ENCODE measurements at places on chromosomes 13 and 19. TPM values are rescaled to one million over a fixed set of nuclear protein-coding genes. Genes with fewer than 3 reads are reported as not detected.

DNA sequence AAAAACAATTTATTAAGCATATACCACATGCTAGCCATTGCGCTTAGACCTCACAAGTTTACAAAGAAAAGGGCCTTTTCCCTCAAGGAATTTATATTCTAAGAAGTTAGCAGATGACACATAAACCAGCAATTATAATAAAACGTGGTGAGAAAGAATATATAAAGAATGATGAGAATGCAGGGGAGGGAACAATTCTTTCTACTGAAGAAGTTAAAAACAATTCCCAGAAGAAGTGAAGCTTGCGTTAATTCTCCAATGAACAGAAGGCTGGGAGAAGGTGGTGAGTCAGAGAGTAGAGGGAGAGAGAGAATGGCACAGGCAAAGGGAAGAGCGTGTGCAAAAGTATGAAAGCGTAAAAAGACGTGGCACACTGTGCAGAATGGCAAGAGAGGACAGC is 69.5 kb upstream of the ZDHHC20 start:
- DNase-seq = no peak

DNA sequence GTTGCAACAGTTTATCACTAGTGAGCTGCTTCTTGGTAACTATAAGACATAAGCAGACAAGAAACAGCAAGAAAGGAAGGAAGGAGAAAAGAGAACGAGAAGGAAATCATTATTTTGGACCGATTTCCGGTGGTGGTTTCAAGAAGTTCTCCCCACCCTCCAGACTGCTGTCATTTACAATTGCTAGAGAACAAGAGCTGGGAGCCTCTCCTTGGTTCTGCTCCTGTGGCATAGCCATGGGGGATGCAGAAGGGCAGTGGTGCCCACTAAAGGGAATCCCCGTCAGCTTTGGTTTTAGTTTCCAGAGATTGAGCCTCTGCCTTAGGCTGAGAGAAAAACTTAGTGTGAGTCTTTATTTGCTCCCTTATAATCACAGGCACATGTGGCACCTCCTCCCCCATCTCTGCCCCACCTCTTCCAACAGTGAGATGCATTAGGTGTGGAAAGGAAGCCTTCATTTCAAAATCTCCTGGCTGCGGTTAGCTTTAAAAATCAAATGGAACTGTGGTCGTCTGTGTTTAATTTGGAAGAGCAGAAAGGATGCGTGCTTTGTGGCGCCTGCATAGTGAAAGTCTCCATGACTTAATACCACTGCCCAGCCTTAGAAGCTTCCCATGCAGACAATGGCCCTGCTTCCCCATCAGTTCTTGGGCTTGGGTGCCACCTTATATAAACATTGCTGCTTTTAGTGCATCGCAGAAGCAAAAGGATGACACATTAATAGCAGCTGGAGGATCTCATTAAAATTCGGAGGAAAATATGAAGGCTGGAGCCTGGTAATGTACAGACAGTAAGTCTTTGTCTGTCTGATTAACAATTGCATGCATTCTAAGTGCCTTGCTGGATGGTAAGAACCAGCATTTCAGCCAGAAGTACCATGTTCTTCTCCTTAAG is 25.0 kb downstream of the LRCH1 start:
- DNase-seq = no peak

Gene POSTN
- total RNA-seq = 0.33 TPM

GRCh38 chr19:49338691-49339300 is 3.6 kb downstream of the CD37 start:
- DNase-seq = peak; percentile 98

DNA sequence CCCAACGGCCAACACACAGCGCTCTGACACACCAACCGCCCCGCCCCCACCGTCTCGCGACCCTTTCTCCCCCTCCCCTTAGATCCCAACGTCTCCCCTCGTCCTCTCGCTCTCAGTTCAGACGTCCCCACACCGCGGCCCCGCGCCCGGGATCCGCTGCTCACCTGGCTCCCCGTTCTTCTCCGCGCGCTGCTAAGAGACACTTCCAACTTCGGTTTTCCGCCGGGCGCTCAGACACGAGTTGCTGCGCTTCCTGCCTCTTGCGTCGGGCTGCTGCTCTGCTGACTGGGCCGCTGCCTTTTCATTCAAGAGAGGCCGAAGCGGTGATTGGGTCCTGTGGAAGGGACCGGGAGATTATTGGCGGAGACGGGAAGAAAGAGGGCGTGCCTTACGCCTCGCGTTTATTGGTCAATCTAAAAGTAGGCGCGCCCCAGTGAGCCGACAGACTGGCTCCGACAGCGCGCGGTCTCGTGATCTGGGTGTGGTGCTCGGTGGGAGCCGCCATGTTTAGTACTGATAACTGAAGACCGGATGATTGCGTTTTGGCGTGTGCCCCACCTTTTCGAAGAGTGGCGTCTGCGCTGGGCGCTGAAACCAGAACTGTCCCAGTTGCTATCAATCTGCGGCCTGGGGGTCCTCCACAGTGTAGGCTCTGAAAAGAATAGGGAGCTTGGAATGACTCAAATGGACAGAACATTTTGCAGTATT is at the start of gene DDX39A:
Gene DDX39A (minus strand): TSS at position 236 of the 708 bp plus-strand sequence. CDS start 6,121 bp downstream, outside the sequence.
- DNase-seq = peak; percentile 99

Gene PLK5
- 0.50 TPM for total RNA-seq

Measured in H9 (cell line).